ENCODE measurements at places on chromosomes 2 and 18. TPM values are rescaled to one million over a fixed set of nuclear protein-coding genes. Genes with fewer than 3 reads are reported as not detected.

Gene FOXI3
- total RNA-seq: not detected

Gene CBLN2
- 8.2 TPM for total RNA-seq

Gene KCNE4
- 18.3 TPM for total RNA-seq

Gene AKAIN1
- total RNA-seq: not detected

Gene ANKRD30BL
- not detected for total RNA-seq

Gene POTEC
- total RNA-seq: not detected

Gene CCL20
- not detected for total RNA-seq

Gene TMEM169
- total RNA-seq: 7.3 TPM

Gene GAL3ST2
- not detected for total RNA-seq

DNA sequence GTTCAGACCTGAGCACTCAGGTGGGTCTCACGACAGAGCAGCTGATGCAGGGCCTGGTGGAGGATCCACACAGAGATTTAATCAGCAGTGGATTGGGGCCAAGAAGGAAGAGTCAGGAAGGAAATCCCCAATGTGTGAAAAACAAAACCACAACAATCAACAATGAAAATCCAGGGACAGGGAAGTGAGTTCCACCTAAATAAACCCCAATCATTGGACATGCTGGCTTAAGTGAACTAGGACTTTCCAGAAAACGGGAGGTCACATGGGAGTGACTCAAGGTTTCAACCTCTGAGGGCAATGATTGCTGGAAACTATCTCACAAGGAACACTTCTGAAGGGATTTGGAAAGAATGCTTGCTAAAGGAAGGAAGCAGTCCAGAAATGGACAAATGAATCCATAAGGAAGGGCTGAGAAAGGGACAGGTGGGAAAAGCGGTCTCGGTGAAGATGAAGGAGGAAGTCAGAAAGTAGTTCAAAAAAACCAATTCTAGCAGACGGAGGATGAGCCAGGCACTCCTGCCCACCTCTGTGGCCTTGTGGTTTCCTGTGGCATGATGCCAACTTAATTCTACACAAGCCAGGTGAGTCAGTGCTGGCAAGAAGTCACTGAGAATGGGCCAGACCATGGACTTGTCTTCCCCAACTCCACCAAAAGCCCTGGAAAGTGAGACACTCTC is 15.4 kb upstream of the XDH start:
- DNase-seq: no peak

- DNase-seq: no peak
Observed at GRCh38 chr2:240146627-240147278, 6.3 kb upstream of the OTOS start.

- no peak for DNase-seq
Observed at GRCh38 chr2:17680119-17680518, 73.5 kb downstream of the SMC6 start.

GRCh38 chr2:183951630-183952029 is 646.7 kb upstream of the ZNF804A start:
- no peak for DNase-seq

DNA sequence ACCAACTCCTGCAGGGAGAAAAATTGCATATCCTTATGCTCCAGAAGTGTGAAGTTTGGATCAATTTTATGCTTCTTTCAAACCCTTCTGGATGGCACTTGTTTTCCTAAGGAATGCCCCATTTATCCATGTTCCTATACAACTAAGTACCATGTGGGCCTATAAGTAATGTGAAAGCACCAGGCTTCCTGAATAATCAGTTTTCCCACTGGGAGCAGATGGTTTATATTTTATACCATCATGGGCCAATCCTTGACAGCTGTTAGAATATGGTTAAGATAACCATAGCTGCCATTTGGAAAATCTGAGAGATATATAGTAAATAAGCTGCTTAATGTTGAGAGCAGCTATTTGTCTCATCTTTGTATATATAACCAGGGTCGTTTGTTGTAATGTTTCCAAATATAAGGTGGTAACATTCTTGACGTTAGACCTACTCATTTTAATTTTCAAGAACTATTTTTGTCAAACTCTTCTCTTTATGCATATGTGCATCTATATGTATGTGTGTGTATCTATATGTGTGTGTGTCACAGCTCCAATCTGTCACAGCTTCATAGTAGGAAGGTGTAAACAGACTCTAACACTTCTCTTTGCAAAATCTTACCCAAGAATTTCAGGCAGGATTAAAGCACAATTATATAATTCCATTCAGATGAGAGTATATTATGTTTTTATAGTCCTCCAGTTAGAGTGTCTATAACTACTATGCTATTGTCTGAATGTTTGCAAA is 458.7 kb upstream of the GCFC2 start:
- no peak for DNase-seq

GRCh38 chr18:37657493-37657892 is 91.9 kb upstream of the CELF4 start:
- no peak for DNase-seq

DNA sequence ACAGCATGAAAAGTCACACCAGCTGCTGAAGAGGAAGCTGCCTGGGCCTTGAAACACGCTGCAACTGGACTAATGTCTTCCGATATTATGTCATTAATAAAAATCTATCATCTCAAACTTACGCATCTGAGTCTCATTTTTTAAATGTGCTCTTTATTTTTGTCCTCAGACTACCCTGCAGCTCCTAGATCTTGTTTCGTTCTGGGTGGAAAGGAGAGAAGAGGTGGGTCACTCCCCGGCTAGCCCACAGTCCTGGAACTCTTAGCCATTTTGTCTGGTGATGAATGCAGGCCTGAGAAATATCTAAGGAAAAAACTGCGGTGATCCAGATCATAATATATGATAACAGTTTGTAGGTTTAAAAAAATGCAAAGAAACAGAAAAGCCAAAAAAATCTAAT is 73.3 kb downstream of the TXNL1 start:
- DNase-seq: no peak

DNA sequence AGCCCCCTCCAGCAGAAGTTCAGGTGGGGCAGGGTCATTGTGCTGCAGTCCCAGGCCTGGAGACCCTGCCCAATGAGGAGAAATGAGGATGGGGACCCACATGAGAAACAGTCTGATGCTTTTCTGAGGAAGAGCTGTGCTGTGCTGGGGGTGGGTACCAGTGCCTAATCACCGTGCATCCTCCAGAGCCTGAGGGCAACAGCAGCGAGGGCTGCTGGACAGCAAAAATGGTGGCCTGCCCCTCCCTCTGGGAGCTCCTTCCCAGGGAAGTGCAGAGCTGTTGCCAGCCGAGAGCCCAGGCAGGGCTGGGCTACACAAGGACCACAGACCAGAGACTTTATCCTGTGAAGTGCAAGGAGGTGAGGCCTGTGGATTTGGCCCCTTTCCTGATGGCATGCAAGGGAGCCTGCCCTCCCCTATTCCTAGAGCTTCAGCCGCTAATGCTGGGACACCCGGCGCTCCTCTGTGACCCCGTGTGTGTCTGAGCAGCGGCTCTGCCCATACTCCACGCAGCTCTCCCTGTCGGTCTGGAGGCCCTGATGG is 134.8 kb downstream of the DSEL start:
- DNase-seq: no peak

- no peak for DNase-seq
Observed at GRCh38 chr2:141455211-141455826, 675.5 kb downstream of the LRP1B start.

GRCh38 chr2:115374981-115375380 is 932.5 kb downstream of the DPP10 start:
- no peak for DNase-seq

DNA sequence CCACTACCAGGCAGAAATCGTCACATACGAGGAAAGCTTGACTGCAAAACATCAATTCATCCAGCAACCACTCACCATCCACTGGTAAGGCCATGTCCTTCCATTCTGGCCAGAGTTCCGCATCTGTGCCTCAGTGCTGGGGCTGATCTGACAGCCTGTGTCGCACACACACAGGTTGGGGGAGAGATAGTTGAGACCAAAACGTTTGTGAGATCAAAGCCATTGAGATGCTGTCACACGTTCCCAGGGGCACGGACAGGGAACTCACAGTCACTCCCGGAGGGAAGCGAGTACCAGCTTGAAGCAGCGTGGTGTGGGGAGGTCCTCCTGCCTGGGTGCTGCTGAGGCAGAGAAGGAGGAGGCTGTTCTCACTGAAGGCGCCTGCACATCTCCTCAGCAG is 458.5 kb upstream of the SALL3 start:
- DNase-seq: peak; percentile 38

DNA sequence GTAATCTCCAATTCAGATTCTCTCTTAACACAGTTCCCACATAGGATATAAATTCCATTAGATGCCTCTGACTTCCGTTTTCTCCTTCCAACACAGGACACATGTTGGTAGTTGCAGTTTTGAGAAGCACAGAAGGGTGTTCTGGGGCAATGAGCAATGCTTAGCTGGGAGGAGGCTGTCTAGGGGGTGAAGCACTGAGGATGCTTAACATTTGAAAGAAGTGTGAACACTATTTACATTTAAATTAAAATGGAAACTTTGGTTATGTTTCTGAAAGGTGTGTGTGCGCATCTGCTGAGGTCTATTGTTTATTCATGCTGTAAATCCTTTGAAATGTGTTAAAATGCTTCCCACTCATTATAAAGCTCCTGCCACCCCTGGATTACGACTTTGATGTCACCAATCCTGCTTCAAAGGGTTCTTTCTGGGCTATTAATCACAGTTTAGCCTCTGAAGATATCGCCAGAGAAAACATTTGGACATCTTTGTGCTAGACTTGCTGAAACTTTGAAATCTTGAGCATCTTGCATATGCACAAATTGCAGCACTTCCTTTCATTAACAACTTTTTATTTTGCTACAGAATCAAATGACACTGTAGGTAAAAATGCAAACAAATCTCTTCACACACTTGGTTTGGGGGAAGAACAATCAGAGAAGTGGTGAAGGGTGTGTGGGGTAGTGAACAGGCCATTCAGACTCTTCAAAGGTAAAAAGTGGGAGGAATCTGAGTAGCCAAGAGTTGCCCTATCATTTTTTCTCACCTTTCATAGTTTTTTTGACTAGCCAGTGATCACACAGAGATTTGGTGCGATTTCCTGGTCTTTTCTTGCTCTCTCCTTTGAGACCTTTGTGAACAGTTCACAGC is 258.4 kb downstream of the MYO3B start:
- no peak for DNase-seq

GRCh38 chr2:66069937-66070720 is 364.8 kb upstream of the MEIS1 start:
- no peak for DNase-seq

DNA sequence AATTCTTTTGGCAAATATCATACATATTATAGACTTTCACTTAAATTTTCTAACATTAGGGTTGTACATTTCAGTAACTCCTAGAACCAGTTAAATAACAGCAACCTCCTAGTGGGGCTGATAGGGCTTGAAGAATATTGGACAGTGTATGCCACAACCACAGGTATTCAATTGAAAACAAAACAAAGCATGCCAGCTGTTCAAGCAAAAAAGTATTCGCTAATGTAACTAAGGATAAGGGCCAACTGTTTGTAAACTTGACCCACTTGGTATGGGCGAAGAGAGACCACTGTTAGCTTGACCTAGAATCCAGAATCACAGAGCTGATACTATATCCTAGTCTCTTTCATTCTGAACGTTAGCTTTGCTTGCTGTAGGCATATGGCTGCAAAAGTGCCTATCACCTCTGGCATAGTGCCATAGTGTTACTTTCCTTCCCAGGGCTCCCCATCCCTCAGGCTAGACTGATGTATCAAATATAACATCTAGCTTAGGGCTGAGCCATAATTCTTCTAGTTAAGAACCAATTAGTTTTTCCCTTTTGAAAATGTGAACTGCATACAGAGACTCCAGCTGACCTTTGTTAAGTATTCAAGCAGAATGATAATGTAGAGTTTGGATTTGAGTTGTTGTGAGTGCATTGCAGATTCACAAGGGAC is 458.8 kb upstream of the NRXN1 start:
- DNase-seq: no peak

DNA sequence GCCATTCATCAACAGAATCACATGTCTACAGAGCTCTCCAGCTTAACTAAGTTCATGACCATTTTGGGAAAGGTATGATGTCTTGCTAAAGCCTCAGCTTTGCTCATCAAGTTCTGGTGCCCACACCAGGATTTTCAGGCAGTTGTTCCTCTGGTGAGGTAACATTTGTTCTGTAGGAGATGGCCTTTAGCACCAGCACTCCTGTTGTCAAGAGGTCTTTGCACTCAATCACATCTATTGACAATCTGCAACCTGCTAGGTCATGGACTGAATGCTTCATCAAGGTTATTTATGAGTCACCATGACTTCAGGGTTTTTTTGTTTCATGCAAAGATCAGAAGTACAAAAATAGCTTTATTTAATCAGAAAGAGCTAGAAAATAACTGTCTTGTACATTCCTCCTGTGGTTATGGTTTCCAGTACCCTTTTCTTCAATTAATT is 36.6 kb upstream of the VIT start:
- DNase-seq: no peak

DNA sequence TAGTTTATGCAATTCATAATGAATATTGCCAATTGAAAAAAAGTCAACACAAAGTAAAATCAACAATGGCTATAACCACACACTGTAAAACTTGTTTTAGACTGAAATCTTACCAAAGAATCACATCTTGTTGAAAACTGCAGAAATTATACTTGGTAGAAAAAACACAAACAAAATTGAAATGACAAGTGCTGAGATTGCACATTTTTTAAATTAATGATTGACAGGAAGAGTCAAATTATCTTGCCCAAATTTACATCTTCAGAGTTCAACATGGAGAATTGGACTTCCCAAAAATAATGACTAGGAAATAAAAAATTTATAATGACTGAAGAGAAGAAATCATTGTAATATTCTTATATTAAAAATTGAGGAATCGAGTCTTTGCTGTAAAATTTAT is 84.6 kb upstream of the TTC39C start:
- no peak for DNase-seq

DNA sequence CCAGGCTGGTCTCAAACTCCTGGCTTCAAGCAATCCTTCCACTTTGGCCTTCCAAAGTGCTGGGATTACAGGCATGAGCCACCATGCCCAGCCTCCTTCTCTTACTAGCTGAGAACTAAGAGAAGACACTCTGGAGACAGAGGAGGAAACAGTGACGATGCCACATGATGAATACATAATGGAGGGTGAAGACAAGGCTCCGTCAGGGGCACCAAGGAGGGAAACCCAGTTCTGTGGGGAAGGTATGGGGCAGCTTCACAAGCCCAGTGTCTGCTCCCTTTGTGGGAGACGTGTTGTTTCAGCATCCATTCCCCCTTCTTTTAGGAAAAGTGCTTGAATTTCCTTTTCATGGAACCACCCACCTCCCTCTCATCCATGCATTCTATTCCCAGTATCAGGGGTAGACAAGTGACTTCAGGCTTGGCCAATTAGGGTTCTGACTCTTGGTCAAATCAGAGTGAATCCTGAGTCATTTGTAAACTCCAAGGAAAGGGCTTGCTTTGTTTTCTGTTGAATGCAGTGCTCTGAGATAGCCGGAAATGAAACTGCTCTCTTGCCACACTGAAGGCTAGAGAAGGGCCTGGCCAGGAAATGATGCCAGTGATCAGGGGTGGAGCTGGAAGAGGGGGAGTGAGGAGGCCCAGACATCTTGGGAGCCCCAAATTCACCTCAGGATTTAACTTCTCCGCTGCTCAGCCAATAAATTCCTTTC is 23.7 kb downstream of the TMEM127 start:
- no peak for DNase-seq
